Fibroblast of upper back skin (primary cell): ENCODE measurements at places on chromosomes 1 and 21.

DNA sequence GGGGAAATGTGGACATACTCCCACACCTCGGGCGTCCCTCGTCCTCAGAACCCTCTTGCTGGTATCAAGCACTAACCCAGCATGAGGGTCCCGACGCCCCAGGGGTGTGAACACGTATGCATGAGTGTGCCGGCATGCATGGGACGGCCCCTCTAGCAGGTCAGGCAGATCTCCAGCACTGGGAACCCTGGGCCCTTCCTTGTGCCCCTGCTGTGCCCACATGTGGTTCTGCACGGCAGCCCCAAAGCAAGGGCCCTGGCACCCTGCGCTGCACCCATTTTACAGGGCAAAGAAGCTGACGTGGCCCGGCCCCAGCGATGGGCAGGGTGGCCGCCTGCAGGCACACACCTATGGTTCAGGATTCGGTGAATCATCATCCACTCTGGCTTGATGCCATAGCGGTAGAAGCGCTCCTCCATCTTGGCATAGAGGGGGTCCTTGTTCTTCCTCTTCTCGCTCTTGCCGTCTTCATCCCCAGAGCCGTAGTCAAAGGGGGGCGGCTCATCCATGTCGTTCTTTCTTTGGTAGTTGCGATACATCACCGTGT, 34.2 kb downstream of the CHD5 start:
- DNase-seq, result no peak

DNA sequence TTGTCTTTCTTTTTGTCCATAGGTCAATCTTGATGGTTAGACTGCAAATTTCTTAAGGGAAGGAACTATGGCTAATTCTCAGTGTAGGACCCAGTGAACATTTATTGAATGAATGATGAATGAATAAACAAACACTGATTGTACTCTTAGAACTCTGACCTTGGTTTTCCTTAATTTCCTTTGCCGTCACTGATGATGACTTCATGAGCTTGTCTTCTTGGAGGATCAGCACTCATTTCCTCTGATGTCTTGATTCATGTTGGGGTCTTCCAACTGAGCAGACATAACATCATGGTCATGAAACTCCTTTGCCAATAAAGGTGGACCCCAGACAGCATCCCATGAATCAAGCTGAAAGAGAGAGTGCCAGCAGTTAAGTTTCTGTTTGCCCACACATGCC, 96.3 kb downstream of the PLPP3 start:
- DNase-seq, result no peak

DNA sequence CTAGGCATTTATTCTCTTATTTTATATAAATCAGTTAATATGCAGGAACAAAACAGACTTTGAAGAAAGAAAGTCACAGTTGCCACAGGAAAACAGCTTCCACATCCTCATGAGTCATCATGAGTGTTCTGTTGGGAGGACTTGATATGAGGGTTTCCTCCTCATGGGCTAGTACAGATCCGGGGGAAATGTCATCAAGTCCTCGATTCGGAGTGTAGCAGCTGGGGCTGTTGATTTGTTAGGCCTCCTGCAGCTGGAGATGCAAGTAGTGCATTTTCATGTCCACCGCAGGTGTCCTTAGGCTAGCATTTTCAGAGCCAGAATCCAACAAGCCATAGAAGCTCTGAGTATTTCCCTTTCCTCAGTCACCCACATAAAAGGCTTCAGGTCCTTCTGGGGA, 36.7 kb downstream of the ADAM30 start:
- peak; percentile 75 for DNase-seq

- no peak for DNase-seq
Observed at GRCh38 chr1:196857188-196857587, 30.7 kb upstream of the CFHR4 start.

DNA sequence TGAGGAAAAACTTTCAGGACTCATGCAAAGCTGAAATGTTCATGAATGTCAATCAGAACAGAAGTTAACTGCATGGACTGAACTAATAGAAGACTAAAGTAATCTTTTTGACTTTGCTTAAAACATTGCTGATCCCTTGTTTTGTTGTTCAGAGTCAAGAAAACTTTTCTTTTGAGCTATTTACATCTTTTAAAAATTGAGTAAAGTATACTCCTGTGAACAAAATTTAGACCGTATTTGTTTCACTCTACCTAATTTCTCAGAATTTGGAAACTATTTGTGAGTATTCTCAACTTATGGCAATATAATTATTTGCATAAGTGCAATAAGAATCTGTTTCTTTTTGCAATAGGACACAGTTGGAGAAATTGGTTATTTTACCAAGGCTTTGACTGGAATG, 41.1 kb downstream of the INPP5B start:
- DNase-seq, result no peak

GRCh38 chr1:213615226-213615916, 372.4 kb upstream of the PROX1 start:
- DNase-seq, result no peak

DNA sequence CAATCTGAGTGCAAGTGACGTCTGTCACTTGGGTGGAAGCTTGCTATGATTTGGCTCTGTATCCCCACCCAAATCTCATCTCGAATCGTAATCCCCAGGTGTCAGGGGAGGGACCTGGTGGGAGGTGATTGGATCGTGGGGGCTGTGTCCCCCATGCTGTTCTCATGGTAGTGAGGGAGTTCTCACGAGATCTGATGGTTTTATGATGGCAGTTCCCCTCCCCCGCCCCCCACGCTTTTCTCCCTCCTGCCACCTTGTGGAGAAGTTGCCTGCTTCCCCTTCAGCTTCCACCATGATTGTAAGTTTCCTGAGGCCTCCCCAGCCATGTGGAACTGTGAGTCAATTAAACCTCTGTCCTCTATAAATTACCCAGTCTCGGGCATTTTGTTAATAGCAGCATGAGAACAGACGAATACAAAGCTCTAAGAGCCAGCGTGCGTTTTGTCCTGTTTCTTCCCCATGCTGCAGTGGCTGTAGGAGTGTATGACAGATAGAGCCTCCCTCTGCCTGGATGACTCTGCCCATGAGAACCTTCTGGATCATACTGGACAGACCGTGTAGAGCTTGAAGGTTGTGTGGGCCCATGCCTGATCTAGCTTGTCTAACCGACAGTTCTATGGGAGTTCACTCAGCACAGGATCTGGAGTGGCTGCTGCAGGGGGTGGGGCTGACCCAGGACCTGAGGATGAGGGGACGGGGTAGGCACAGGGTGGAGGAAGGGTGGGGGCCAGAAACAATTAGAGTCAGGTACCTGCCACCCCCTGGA, 139.7 kb upstream of the ERRFI1 start:
- no peak for DNase-seq

GRCh38 chr1:61227857-61228550, 145.6 kb downstream of the NFIA start:
- DNase-seq, result no peak

- peak; percentile 40 for DNase-seq
Observed at GRCh38 chr1:53249706-53250105, 11.4 kb upstream of the MAGOH start.

DNA sequence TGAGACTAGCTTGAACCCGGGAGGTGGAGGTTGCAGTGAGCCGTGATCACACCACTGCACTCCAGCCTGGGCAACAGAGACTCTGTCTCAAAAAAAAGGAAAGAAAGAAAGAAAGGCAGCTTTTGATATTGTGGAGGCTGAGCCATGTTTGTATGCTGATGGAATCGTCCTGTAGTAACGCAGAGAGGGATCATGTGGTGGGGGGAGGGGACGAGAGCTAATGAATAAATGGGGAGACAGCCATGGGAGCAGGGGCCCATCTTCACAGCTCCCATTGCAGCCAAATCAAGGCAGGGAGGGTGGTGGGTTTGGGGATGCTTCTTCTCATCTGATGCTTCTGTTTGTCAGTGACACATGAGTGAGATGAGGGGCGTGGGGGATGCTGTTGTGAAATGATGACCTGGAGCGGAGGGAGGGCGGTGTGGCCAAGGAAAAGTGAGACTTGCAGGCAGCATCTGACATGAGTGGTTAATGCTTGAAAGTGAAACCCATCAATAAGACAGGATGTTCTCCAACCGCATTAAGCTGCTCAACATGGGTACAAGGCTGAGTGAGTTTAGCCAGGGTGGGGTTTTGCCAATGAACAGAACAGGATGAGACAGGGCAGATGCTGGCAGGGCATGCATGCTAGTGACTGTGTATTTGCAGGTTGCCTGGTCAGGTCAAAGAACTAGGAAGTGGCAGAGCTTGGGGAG, 16.7 kb downstream of the SPATA21 start:
- DNase-seq, result no peak

DNA sequence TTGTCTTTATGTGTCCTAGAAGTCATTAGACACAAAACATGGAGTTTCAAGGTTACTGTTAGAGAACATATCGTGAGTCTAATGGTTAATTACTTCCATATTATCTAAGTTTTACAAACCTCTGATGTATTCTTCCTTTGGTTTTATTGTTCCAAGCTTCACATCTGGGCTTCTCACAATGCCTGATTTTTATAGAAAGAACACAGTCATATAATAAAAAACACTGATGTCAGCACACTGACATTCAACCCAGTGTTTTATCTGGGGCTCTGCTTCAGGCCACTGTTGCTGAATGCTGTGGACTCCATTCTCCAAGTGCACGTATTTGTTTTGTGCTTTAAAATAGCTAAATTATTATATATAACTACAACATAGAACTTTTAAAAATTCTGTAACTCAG, 232.9 kb downstream of the SMYD3 start:
- no peak for DNase-seq

GRCh38 chr1:244114892-244115291, 63.8 kb downstream of the ZBTB18 start:
- peak; percentile 61 for DNase-seq

DNA sequence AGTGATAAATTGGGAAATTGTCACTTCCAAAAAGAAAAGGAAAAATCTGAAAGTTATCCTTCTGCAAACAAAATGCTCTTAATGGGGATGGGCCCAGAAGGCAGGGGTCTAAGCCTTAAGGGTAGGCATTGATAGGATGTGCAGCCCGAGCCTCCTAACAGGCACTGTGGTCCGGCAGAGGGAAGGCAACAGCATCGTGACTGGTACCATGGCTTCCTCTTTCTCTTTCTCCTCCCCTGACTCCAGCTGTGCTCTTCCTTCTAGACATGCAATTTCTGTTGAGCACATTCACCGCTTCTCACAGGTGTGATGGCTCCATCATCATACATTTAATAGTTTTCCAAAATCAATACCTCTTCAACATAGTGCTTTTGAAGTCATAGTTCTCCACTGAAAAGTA, 91.5 kb downstream of the SELENOF start:
- DNase-seq, result no peak

- DNase-seq, result no peak
Observed at GRCh38 chr1:154379301-154379700, 25.8 kb upstream of the IL6R start.

DNA sequence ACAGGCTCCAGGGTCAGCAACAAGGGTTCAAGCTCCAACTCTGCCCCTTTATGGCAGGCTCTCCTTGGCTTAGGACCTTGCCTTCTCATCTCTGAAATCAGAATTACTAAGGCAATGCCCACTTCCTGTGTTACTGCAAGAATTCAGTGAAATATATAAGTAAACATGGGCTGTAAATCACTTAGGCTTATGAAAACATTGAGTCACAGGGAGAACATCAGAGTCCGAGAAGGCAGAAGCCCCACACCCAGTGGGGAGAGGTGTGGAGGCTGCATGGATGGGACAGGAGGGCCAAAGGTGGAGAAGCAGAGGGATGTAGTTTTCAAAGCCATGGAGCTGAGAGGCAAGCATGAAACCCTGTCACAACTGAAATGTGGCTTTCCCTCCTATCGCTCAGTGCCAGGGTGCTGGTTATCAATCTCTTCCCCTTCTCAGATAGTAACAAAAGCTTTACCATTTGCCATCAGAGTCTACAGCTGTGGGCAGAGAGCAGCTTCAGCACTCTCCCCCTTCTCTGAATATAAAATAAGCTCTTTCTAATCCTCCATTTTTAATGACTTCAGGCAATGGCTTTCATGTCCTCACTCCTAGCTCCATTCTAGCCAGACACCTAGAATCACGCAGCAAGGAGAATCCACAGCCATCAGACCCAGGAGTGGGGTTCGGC, 3.4 kb downstream of the RGS8 start:
- DNase-seq, result peak; percentile 4

- DNase-seq, result no peak
Observed at GRCh38 chr1:207933205-207933800, 22.4 kb upstream of the CD34 start.

- DNase-seq, result no peak
Observed at GRCh38 chr21:14284481-14284880, 68.5 kb downstream of the RBM11 start.

DNA sequence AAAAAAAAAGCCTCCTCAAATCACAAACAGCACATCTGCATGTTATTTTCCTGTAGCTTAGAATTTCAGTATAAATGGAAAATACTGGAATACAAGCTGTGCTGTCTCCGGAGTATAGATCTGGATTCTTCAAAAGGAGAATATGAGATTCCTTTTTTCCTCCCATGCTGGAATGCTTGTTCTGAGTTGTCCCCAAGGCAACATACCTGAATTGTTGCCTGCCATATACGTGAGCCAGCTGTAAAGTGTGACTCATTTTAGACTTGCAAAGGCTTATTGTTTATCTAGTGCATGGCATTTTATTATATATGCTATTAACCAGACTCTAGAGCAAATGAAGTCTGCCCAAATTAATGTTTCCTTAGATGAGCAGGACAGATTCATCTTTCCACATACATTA, 95.0 kb upstream of the C1orf105 start:
- DNase-seq, result peak; percentile 62

DNA sequence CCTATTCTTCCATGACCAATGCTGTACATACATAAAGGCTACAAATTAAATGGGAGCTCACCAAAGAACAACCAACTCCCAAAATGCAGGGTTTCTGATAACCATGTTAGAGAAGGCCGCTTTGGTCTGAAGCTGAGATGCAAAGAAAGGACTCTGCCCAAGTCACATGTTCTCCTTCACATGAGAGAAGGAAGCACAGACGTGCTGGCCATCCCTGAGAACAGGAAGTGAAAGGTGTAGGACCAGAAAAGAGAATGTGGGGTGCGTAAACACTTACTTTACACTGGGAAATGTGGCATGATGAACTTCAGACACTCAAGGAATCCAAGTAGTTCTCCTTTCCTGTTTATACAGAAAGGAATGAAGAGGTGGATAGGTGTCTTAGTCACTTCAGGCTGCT, 31.7 kb upstream of the TADA1 start:
- no peak for DNase-seq

DNA sequence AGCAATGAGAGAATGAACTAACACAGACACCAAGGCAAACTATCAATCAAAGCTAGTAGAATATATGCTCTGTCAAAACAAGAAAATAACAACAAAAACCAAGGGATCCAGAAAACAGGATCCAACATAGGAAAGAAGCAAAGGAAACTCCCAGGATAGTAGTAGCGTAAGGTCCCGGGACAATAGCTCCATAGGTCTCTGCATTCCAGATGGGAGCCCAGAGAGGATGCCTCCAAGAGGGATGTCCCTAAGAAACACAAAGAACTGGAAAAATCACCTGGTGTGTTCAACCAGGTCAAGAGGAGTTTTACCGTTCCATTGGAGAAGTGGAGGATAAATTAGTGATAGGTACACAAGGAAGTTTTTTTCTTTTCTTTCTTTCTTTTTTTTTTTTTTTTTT, 5.7 kb upstream of the FAM43B start:
- DNase-seq, result no peak
